H1 (cell line): ENCODE measurements at places on chromosomes 4 and X. TPM values are rescaled to one million over a fixed set of nuclear protein-coding genes. Genes with fewer than 3 reads are reported as not detected.
A peak's percentile ranks its signal among the peaks of the same experiment; 100 is the strongest.

Gene ETDA
- total RNA-seq, result not detected in 2 replicates

- no peak for DNase-seq
These were observed 10.7 kb upstream of the NKX1-1 start for GRCh38 chr4:1416948-1417260.

DNA sequence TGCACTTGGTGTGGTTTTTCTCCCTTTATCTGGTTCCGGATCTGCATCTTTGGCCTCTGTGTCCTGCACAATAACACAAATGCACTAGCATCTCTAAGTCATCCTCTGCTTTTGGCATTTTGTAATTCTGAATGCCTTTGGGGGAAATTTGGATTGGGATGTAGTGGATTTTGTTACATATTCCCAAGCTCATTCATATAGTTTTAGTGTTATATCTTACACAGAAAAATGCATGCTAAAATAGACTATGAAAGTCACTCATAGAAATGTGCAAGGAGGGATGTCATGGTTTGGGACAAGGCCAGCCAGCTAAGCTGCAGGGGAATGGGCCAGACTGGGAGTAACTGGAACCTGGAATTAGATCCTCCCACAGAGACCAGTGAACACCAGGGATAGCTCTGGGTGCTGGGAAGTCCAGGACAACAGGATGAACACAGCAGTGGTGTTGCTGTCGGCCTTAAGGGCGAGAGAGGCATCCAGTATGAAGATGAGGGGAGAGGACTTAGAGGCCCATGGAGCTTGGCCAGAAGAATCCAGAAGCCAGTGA, 20.1 kb downstream of the ENPP6 start:
- no peak for DNase-seq

DNA sequence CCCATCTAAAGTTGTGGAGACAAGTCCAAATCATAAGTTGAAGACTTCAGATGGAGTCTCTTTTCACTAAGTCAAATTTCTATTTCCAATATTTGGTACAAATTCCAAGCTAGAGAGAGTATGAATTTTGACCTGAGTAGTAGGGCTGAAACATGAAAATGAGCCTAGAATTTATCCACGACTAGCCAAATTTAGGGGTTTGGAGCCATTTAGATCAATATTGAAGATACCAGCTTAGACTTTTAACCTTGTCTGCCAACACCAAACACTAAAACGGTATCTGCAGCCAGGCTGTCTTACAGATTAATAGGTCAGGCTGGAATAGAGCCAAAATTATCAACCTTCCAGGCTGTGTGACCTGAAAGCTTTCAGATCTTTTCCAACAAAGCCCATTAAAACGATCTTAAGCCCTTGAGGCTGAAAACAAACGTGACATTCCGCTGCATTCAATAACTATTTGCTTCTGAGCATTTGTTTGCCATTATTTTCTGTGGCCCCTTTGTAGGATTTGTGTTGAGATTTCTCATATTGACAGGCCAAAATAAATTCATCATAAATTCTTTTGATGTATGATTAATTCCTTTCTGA, 268.7 kb upstream of the DKK2 start:
- DNase-seq, result no peak

GRCh38 chrX:139203651-139204570, 326.6 kb upstream of the F9 start:
- no peak for DNase-seq

- DNase-seq, result no peak
These were observed 15.0 kb upstream of the UNC5C start for GRCh38 chr4:95563638-95564337.

DNA sequence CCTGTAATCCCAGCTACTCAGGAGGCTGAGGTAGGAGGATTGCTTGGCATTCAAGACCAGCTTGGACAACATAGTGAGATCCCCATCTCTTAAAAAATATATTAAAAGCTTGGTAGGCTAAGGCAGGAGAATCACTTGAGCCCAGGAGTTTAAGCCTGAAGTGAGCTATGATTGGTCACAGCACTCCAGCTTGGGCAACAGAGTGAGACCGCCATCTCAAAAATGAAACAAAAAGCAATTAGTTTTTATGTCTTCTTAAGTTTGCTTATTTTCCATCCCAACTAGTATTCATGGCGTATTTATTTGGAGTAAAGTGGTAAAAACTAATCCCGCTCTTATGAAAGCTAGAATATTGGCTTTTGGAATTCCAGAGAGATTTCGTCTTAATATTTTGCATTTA, 25.4 kb upstream of the PDE5A start:
- no peak for DNase-seq

Gene CT45A9
- total RNA-seq, result not detected in 2 replicates

Gene SPP1
- 22.3 and 26.5 TPM in 2 replicates for total RNA-seq

Gene SSX1
- total RNA-seq, result not detected in 2 replicates

Gene MAGEB10
- total RNA-seq, result not detected in 2 replicates

- no peak for DNase-seq
These were observed 519.0 kb downstream of the IL15 start for GRCh38 chr4:142155347-142155746.

Gene BMP3
- 0.06 TPM in 1 of 2 replicates, not detected in the other for total RNA-seq

DNA sequence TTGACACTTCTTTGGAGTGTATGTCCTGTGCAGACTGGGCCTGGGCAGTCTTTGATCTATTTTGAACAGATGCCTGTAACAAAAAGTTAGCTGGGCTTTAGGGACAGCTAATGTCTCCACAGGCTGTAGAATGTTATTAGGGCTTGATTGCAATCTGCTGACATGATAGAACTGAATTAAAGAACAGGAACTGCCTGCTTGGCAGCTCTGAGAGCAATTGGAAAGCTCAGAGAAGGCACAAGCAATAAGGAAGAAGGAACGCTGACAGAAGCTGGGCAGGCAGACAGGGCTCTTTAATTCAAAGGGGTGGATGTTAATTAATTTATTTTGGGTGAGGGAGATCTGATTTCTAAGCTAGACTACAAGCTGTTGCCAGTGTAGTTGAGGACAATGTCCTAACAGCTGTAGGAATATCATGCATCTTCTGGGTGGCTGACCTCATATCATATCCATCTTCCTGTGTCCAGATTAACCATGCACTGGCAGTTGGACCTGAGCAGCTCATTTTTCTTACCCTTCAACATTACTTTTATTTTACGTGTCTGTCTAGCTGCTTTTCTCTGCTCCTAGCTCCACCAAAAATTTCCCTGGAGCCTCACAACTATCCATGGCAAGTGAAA, 20.7 kb upstream of the GRXCR1 start:
- no peak for DNase-seq

Gene PGRMC1
- 237 and 248 TPM in 2 replicates for total RNA-seq

Gene MAGEA2B
- total RNA-seq, result 0.29 TPM in 1 of 2 replicates, not detected in the other

GRCh38 chr4:143357161-143357845, 20.6 kb downstream of the GAB1 start:
- no peak for DNase-seq

Gene F8A1
- total RNA-seq, result 26.8 and 30.2 TPM in 2 replicates

GRCh38 chr4:173752610-173753230, 222.7 kb upstream of the HAND2 start:
- DNase-seq, result peak; percentile 44

DNA sequence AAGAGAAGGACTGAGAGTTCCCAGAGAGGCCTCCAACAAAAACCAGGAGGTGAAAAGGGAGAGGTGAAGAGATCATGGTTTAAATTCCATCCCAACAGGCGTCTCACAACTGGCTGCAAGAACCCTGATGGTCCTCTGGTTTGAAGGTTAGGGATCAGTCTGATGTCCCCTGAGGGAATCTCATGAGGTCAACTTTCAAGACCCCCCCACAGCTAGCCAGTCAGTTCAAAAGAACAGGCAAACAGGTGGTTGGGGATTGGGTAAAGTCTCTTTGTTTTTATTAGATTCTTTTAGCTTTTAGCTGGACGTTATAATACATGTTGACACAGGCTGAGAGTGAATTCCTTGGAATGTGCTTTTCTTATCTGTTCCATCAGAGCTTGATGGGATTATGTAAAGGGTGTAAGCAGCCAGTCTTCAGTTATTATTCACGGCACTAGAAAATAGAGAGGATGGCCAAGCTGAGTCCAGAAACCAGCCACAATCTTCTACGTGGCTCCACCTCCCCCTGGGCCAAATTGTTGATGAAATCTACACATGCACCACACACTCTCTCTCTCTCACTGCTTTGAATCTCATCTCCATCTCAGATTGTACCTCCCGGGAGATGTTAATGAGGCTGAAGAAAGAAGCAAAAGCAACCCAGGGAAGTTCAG, 20.8 kb downstream of the ENPP6 start:
- no peak for DNase-seq

DNA sequence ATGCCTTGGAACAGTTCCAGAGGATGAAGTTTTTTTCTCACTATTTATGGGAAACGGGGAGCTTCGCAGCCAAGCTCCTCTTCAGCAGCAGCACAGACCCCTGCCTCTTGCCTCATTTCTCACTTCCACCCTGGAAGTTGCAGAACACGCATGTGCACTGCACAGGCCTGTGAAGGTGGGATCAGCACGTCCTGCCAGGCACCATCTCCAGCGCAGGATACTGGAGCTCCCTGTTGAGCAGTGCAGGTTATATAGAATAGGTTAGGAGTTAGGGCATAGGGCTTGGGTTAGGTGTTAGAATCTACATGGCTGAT, 110.1 kb upstream of the CENPE start:
- no peak for DNase-seq

DNA sequence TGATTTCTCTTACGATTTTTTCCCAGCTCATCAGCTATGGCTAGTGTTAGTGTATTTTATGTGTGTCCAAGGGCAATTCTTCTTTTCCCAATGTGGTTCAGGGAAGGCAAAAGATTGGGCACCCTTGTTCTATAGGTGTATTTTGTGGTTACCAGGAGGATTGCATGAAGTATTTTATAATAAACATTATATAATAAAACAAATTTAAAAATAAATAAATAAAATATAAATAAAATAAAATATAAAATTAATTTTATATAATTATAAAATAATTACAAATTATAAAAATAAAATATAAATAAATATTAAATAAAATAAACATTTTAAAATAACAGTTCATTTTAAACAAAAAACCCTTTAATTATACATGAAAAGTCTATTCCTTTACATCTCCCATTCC, 35.6 kb upstream of the UGT2B10 start:
- DNase-seq, result no peak

Gene TMEM31
- total RNA-seq, result not detected in 2 replicates

DNA sequence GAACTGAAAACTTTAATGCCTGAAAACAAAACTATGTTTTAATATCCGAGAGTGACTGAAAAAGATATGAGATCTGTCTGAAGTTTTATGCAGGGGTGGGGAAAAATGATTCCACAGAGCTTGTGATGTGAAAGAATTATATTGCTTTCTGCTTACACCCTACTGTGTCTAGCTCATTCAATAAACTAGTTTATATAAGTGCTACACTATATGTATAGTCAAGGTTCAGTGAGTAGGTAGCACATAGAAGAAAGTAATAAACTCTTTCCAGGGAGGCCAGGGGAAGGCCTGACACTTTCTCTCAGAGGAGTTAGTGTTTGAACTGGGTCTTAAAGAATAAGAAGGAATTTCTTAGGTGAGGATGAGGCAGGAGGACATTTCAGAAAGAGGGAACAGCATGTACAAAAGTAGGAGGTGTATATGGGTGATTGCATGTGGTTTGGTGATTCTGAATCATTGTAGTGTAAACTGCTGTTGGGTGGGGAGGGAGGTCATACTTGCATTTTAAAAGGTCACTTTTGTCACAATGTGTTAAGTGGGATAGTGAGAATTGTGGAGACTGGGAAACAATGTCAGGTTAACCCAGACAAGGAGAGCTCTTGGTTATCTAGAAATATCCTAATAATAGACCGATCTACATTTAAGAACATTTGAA, 25.1 kb upstream of the TEX13D start:
- DNase-seq, result no peak

Gene FABP2
- total RNA-seq, result not detected in 2 replicates

- DNase-seq, result no peak
These were observed 737 bp downstream of the FGF2 start for GRCh38 chr4:122827258-122827878.

Gene ASMT
- 1.4 and 1.5 TPM in 2 replicates for total RNA-seq
